ENCODE measurements at places on chromosomes 3 and 15.

- DNase-seq = peak; percentile 92
Measured at GRCh38 chr3:124986192-124987143, 51.9 kb upstream of the MUC13 start.

DNA sequence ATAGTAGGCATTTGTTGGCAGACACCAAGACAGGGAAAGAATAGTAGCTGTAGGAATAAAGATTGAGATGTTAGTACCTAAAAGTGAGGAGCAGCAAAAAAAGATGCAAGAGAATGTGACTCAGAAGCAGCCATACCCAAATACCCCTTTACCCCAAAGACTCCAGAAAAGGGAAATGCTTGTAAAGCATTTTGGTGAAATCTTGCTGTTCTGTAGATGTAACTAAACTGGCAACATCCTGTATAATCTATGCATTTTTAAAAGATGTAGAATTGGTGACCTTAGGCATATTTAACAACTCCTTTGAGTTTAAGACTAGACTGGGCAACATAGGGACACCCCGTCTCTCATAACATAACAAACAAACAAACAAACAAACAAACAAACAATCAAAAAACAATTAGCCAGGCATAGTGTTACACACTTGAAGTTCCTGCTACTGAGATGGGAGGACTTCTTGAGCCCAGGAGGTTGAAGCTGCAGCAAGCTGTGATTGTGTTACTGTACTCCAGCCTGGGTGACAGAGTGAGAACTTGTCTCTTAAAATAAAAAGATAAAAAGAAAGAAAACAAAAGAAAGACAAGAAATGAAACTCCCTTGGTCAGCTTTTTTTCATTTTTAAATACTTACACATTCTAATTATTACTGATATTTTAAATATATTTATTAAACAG, 361.5 kb upstream of the KCNH8 start:
- DNase-seq = no peak

DNA sequence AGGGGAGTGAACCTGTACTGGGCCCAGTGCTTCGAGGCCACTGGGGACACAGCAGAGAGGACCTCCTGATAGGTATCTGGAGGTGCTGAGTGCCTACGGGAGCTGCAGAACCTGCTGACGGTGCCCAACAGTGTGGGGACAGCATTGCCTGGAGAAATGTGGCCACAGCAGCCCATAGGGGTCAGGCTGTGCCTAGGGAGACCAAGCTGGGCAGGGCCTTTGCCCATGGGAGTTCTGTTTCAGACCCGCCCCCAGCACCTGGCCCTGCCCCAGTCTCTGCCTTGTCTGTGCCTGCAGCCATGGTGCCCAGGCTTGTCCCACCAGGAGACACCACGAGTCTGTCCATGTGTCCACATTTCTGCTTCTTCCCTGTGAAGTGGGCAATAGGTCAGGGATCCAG, 15.3 kb upstream of the RPL32 start:
- no peak for DNase-seq

GRCh38 chr15:60062826-60063225, 58.7 kb downstream of the FOXB1 start:
- peak; percentile 20 for DNase-seq

DNA sequence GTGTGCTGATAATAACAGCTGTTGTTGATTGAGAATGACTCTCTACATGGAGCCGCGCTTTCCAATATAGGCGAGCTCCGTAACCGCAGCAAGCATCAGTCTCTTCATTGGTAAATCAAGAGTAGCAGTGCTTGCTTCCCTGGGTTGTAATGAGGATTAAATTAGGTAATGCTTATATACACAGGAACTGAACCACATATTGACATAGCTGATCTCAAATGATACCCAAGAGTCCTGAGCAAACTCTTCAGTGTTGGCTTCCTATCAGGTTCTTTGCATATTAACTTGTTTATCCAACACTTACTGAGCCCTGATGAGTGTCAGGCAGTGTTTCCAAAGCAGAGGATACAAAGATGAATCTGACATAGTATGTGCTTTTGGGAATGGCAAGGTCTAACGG, 46.4 kb upstream of the SLCO3A1 start:
- DNase-seq = no peak

DNA sequence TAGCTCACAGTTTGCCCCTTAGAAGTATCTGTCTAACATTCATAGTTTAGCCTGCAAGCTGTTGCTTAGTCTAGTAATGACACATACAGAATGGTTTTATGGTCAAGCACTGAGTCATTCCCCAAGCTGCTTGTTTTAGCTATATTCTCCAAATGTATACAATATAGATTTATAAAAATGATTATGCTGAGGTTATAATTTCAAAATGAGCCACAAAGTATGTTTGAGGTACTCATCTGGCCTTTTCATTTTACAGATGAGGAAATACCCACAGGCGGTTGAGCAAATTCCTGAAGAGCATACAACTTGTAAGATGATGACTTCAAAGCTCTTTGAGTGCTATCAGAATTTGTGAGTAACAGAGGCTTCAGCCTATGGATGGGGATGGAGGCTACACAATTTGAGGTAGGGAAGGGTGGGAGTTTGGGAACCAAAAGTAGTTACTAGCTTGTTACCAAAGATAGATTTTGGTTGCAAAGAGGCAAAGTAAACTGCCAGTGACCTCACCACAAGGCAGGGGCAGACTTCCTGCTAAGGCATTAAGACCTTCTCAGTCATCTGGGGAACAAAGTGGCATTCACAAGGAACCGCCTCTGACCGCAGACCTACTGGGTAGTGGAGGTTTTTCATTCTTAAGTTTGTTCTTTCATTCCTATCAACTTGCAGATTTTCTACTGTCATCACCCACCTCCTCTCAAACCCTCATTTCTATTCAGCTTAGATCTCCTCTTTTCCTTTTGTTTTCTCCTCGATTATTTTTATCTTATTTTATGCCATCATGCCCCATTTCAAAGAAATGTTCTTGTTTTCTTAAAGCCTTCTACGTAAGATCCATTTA, 257.2 kb upstream of the NECTIN3 start:
- peak; percentile 87 for DNase-seq

All from astrocyte of the hippocampus (primary cell).